ENCODE measurements at places on chromosomes 4 and X.

DNA sequence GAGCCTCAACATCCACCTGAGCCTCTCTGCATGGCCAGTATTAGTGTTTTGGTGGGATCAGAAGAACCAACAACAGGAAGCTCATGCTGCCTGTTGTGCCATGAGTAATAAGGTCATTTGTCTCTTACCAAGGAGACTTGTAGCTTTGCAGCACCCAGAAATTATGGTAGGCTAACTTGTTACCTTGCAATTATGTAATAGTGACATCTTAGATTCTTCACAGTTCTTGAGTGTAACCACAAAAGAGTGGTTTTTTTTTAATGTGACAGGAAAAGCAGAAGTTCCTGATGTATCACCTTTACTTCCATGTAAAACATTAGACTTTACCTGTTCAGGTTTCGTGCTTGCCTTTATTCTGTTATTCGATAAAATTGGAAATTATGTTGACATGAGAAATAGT is 263.9 kb upstream of the CXXC4 start:
- DNase-seq: no peak

- no peak for DNase-seq
These were observed 1283.6 kb downstream of the FSTL5 start for GRCh38 chr4:160880180-160880579.

- no peak for DNase-seq
These were observed 394.6 kb downstream of the C4orf33 start for GRCh38 chr4:129490516-129490915.

- no peak for DNase-seq
These were observed 1620.9 kb downstream of the STIM2 start for GRCh38 chr4:28481565-28481964.

DNA sequence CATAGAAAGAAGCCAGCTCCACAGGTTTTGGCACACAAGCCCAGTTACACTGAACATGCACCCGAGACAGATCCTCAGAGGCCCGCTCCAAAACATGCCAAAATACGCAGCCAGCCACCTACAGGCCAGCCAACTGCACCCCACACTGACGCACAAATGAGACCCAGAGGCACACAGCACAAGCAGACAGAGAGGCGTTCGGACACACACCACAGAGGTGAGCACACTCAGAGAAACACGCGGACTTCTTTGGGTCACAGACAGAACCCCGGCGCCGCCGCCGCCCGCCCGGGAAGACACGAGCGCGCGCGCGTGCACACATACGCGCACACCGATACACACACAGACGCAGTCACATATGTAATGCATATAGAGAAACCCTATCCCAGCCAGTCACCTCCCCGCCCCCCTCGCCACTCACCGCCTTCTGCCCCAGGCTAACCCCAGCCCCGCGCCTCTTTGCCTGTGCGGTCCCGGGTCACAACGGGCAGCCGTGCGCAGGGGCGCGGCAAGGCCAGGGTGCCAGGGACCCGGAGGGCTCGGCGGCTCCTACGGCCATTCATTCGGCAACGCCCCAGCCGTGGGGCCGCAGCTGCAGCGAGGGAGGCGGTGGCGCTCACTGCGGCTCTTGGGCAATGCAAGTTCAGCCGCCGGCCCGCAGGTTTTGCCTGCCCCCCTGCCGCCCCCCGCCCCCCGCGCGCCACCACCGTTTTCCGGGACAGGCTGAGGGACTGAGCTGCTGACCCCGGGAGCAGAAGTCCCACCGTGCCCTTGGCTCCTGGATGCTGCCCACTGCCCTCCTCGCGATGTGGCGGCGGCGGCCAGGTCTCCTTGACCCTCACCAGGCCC is 553 bp downstream of the SEPTIN6 start:
- DNase-seq: peak; percentile 20

GRCh38 chr4:144350706-144351105 is 210.2 kb upstream of the GYPA start:
- peak; percentile 64 for DNase-seq

DNA sequence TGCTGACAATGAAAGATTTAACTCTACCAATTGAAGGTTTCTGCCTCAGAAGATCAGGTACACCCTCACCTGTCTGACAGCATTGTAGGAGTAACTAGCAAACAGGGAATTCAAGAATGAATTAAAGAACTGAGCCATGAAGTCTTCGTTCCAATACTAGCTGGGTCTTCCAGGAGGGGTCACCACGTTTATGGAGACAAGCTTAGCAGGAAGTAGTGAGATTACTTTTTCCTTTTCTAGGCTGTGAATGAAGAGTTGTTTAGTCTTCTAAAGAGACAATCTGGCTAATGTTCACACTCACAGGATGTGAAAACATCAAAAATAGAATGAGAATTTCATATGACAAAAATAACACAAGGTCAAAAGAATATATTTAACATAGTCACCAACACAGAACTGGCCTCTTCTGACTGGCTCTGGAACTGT is 54.9 kb downstream of the REELD1 start:
- DNase-seq: no peak

- DNase-seq: no peak
These were observed 18.0 kb downstream of the FAM184B start for GRCh38 chr4:17763416-17763815.

- DNase-seq: no peak
These were observed 346.7 kb upstream of the RASGEF1B start for GRCh38 chr4:81818385-81818920.

- peak; percentile 48 for DNase-seq
These were observed 510.4 kb downstream of the ANKRD50 start for GRCh38 chr4:124202099-124202498.

GRCh38 chr4:183960962-183961541 is 55.9 kb downstream of the STOX2 start:
- no peak for DNase-seq

DNA sequence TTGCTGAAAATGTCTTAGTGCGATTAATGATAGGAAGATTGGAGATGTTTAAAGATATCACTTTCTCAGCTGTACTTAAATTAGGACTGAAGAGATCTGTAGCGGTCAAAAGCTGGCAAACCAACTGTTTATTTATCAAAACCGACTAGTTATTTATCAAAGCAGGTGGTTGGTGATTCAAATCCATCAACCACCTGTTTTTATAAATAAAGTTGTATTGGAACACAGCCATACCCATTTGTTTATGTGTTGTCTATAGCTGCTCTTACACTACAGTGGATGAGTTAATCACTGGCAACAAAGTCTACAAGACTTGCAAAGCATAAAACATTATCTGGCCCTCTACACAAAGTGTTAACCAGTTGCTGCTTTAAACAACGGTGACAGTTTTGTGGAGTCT is 76.8 kb downstream of the IL15 start:
- DNase-seq: no peak

DNA sequence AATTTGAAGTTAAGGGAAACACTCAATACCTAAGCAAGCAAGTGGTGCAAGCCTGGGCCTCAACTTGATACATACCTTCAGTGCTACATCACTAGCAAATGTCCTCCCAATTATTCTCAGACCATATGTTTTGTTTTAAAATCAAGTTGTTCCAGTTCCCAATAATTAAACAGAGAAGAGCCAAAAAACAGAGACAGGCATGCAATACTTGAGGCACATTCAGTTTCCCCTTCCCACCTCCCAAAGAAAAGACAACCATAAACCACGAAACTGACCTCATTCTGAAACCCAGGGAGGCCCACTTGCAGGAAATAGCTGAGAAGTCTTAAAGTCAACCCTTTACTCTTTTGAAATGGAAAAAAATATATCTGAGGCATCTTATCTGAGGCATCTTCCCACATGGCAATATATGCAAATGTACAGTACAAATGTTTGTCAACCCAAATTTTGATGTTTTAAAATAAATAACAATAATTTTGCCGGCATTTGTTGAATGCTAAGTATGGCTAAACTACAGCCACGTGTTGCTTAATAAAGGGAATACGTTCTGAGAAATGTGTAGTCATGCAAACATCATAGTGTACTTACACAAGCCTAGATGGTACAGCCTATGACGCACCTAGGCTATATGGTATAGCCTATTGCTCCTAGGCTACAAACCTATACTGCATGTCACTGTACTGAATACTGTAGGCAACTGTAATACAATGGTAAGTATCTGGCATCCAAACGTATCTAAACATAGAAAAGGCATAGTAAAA is 147.5 kb downstream of the TSPAN5 start:
- peak; percentile 93 for DNase-seq

- no peak for DNase-seq
These were observed 172.7 kb upstream of the TBC1D9 start for GRCh38 chr4:140928880-140929279.

DNA sequence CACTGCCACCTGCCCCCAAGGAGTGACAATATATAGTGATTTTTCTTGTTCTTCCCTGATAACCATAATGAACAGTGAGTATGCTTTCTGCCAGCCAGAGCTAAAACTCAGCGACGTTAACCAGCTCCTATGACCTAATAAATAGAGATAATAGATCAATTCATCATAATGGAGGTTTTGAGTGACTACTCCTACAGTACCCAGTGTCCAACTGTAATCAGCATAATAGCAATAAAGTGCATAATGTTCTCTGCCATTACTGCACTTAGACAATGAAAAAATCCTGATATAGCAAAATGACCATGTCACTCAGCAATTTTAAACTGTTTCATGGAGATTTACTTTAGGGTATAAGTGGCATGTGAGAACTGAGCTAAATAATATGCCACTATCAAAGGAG is 20.7 kb upstream of the TXLNG start:
- no peak for DNase-seq

Data from astrocyte of the spinal cord (primary cell).